Activated effector memory CD4-positive, alpha-beta T cell treated with Interleukin-2 at 50 U/mL for 16 hours (primary cell): ENCODE measurements at places on chromosomes 3 and 15.

- no peak for DNase-seq
These were observed 94.6 kb downstream of the ZPLD1 start for GRCh38 chr3:102529452-102529851.

GRCh38 chr15:84633311-84634227 is 20.5 kb downstream of the WDR73 start:
- DNase-seq, result peak; percentile 59

DNA sequence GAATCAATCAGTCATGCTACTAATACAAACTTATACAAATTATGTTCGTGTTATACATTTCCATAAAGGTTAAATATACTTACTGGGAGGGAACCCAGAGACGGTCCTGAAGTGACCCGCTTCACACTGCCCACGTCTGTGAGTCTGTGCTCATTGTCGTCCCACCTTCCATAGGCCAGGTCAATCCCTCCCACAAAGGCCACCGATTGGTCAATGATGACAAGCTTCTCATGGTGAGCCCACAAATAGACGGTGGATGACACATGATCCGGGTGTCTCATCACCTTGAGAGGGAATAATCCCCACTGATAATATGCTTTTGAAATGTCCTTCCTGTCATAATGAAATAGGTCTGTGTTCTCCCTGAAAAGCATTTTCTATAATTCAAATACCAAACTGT is 121.7 kb downstream of the PLD1 start:
- no peak for DNase-seq

DNA sequence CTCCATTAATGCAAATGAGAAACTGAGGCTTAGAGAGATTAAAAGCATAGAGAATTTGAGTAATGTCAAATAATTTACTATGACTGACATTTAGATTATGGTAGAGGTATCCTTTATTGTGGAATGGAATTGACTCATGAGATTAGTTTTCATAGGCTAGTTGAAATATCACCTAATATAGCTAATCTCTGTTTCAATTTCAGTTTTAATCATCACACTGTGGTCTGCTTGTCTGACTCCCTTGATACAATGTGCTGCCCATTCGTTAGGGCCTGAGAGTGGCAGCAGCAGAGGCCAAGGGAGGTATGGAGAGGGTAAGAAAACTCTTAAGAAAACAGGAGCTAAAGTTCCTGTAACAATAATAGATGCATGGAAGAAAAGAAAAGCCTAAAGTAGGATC is 13.2 kb upstream of the ZBTB20 start:
- DNase-seq, result no peak

DNA sequence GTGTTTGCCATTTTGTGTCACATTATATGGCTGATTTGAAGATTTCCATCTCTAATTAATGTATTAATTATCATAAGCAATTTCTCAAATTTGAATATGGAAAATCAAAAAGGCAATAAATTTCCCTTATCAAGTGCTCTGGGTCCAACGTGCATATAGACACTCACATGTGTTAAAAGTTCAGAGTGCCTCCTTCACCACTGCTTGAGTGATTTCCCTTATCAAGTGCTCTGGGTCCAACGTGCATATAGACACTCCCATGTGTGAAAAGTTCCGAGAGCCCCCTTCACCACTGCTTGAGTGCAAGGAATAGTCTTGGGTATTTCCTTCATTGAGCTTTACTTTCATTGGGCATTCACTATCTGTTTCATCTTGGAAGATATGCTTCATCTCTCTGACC is 421.0 kb upstream of the ZNF717 start:
- no peak for DNase-seq
